Suppressor macrophage (primary cell): ENCODE measurements at places on chromosomes 16 and 17.

- no peak for DNase-seq
Observed at GRCh38 chr17:76085731-76086366, 6.9 kb downstream of the ZACN start.

DNA sequence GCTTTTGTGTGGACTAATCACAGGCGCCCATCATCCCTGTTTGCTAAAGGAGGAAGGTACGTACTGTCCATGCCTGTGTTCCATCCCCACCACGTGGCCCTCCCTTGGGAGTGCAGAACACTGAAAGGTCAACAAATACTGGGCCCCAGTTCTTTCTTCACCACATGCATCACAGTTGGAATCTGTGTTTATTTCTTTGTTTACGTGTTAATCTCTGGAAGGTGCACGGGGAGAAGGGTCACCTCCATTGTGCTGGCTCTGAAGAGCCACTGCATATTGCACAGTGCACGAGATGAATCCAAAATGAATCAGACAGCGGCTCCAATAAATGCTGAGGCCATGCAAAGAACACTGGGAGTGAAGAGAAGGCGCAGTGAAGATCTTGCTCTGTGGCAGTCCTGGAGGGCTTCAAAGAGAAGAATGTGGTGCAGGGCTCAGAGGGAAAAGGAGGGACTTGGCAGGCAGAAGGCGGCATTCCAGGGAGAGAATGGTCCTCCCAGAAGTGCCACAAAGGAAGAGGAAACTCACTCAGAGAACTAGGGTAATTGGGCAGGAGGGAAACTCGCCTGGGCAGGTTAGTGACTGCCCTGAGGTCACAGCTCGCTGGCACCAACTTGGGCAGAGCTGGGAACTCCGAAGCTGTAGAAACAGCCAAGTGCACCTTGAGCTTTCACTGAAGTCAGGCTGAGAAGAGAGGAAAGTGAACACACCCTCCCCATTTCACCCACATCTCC lies 3.7 kb downstream of the RPH3AL start:
- no peak for DNase-seq

DNA sequence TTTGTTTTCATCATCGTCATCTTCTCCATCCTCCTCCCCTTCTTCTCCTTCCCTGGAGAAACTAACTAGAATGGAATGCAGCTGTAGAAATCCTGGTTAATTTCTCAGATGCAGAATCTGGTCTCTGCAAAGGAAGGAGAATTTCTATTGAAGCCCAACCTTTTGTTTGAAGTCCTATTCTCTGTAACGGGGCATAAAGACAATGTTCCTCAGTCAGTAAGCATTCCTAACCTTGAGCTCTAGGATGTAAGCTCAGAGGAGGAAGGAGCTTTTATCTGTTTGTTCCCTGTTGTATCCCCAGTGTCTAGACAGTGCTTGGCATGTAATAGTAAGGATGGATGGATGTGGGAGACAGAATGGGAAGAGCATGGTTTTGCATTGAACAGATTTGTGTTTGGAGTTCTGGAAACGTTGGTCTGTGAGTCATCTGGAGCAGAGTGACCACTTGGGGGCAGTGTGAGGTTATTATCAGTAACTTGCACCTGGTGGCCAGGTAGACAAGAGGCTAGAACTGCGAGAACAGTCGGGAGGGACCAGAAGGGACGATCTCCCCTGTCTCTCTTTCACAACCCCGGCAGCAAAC lies 363.7 kb downstream of the SNX29 start:
- DNase-seq: no peak

DNA sequence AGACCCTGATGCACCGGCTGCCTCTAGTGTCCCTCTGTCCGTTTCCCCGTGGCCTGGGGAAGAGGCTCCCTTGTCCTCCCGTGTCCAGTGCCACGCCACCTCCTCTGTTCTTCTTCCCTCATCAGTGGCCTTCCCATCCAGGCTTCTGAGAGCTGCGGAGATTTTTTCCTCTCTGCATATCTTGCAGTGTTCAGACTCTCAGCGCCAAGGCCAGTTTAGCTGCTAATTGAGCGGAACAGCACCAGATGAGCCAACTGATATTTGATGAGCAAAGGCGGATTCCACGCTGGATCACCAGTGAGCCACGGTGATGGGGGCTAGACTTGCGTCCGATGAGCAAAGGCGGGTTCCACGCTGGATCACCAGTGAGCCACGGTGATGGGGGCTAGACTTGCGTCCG lies 257.6 kb downstream of the FOXL1 start:
- DNase-seq: no peak

DNA sequence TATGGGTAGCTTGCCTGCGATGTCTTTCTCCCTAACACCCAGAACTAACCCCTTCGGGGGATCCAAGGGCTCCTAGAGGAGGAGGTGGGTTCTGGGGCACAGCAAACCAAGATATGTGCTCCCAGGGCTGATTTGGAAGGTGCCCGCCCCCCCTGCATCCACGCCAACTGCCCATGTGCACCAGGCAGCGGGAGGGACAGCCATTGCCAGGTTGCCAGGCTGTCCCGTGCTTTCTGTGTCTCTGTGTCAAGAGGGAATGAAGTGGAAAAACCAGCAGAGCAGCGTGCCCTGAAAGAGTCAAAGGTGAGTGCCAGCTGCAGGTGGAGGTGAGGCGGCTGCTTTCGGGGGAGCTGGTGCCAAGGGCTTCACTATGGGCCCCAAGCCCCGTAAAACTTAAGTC lies 6.4 kb downstream of the TEKT5 start:
- DNase-seq: no peak

DNA sequence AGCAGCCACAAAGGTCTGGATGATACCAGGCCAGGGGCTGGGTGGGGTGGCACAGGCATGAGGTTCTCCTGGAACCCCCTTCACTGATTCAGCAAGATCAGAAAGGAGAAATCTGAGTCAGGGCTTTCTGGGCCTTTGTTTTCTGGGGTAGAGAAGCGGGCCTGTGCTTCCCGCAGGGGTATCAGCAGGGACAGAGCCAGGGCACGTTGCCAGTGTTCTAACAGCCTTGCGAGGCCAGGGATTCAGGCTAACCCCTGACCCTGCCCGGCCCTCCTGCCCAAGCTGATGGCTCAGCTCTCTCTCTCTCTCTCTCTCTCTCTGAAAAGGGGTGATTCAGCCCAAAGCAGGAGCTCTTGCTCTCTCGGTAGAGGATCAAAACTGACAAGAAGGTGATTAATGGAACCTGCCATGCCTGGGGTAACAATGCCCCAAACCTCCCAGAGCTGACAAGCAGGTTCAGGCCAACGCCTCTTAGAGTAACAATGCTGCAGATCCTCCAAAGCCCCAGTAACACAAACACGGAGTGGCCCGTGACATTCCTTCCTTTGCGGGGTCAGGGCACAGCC lies 2.0 kb upstream of the KRT13 start:
- DNase-seq: no peak

GRCh38 chr16:1258906-1259759 lies 3.3 kb downstream of the TPSD1 start:
- no peak for DNase-seq

DNA sequence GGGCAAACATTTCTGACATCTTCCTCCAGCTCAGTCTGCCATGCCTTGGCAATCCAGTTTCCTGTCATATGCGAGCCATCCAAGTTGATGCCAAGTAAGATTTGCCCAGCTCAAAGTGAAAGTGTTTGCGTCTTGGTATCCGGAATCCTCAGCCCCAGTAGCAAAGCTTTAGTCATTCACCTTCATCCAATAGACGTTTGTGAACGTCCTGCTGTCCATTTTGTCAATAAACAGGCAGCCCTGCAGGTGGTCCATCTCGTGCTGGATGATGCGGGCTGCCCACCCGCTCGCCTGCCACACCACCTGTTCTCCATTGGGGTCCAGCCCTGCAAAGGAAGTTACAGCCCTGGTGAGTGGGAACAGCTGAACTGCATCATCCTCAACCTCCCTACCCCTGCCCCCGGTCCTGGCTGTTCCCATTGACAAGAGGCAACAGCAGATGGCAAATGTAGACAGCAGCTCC lies 1.5 kb downstream of the PDF start:
- no peak for DNase-seq

DNA sequence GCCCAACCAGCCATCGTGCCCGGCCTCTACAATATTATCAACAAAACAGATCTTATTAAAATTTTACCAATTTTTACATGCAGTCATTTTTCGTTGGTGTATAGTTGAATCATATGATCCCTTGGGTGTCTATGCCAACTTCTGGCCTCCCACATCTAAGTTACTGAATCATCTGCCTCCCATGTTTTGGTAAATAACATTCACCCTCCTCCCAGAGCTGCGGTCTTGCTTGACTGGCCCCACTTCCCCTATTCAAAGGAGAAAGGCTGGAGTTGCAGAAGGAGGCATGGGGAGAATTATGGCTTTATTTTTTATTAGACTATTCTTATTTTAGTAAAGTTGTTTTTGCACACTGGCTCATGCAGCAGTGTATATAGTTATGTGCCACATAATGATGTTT lies 18.5 kb upstream of the CCL23 start:
- DNase-seq: peak; percentile 86

GRCh38 chr16:14354561-14355351 lies 275.3 kb downstream of the PARN start:
- peak; percentile 93 for DNase-seq

- DNase-seq: no peak
Observed at GRCh38 chr16:83315271-83315670, 492.5 kb upstream of the HSBP1 start.

DNA sequence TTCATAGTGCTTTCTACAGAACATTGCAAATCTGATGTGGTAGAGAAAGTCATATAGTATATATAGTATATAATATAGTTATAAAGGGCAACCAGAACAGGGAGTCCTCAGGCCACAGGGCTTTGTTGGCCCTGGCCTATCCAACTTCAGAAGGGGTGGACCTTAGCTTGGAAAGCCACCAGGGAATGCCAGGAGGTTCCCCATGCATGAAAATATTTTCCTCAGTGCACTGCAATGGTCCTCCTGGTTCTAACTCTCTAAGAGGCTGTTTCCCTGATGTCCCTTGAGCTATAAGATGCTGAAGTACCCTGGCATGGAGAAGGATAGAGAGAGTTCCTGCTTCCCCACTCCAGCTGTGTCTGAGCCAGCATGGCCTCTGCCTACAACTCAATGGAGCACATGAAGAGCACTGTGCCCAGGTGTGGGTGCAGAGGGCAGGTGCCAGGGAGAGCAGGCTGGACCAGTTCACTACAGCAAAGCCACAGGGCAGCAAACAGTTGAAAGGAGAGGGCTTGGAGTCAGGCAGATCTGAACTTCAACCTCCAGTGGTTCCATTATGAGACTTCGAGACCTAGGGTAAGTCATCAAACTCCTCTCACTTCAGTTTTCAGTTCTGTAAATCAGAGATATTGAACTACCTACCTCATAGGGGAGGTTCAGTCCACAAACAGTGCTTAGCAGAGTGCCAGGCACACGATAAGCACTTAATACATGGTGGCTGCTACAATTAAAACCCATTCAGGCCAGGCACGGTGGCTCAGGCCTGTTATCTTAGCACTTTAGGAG lies 183.1 kb downstream of the SALL1 start:
- no peak for DNase-seq

DNA sequence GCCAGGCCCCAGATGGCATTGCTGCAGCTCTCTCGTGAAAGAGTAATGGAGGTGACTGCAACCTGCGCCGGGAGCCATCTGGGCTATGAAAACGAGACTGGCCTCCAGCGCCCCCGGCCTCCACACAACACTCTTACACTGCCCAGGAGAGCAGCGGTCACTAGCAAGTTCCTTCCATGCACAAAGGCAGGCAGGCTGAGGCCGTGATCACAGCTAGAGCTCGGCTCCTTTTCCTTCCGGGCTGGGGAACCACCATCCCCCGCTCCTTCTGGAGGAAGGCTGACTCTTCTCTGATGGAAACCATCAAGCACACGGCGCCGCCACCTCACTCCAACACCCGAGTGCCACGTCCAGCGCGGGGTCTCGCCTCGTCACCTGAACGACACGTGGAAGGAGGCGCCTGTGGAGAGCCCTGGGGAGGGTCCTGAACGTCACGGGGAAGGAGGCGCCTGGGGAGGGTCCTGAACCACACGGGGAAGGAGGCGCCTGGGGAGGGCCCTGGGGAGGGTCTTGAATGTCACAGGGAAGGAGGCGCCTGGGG lies 61.9 kb downstream of the KLHDC4 start:
- DNase-seq: no peak

GRCh38 chr16:72409423-72409822 lies 237.5 kb upstream of the PMFBP1 start:
- no peak for DNase-seq

DNA sequence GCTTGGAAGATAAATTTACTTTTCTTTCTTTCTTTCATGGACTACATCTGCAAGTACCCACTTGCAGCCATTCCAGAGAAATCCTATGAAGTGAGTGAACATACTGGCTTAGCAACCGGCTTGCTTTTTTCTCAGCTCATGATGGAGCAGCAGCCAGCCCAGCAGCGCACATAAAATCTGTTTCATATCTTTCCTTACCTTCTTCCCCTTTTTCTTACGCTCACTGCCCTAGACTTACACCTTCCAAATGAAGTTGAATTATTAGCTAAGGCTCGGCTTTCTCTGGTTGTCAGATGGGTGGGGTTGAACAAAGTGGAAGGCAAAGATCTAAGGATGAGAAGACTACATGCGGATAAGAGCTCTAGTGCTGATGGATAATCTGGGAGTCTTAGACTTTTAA lies 13.9 kb upstream of the ABCA8 start:
- DNase-seq: no peak

DNA sequence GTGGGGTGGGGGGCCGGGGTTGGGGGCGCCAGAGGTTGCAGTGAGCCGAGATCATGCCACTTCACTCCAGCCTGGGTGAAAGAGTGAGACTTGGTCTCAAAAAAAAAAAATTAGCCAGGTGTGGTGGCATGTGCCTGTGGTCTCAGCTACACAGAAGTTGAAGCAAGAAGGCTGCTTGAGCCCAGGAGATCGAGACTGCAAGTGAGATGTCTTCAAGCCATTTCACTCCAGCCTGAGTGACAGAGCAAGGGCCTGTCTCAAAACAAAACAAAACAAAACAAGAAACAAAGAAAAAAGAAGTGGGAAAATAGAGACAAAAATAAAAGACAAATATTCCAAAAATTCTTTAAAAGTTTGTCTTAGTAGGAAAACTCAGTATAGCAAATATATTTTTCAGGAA lies 135.1 kb upstream of the CORO6 start:
- DNase-seq: no peak

GRCh38 chr16:3793161-3793576 lies 75.8 kb upstream of the TRAP1 start:
- DNase-seq: no peak

DNA sequence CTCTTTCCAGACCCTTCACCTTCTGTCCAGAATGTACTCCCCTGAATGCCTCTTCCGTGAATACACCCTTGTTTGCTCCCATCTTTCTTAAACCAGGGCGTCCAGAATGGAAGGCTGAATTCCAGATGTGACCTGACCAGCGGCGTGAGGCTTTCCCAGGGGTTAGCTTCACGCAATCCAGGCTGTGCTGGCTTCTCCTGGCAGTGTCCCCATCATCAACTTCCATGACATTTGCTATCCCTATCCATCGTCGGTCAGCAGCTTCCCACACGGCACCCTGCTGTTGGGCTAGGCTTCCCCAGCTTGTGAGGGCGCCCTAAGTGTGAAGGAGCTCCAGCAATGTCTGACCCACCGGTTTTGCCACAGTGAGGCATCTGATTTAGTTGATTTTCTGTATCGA lies 339.8 kb upstream of the TNRC6C start:
- DNase-seq: no peak

GRCh38 chr16:83134638-83135037 lies 507.9 kb downstream of the CDH13 start:
- no peak for DNase-seq

GRCh38 chr16:8962393-8963009 lies 1.2 kb downstream of the USP7 start:
- DNase-seq: peak; percentile 6
